NCI-H2171 (cell line): ENCODE measurements at places on chromosomes 5 and 9.

GRCh38 chr5:59178482-59178881, 595.6 kb downstream of the RAB3C start:
- DNase-seq: no peak

DNA sequence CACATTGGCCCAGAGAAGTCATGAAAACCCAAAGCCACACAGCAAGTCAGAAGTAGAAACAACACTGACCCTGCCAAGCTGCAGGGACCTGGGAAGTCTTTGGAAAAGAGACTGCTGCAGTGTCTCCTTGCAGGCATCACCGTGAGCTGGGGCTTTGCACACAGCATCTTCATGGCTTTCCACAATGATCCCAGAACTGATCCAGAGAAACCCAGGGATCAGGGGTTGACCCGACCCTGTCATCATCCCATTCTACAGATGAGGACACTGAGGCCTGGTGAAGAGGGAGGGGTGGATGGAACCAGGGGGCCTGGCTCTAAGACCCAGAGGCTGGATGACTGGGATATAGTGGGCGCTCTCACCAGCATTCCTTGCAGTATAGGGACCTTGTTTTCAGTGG, 4.3 kb upstream of the FAM78A start:
- no peak for DNase-seq

- DNase-seq: no peak
Measured at GRCh38 chr5:169695919-169696490, 58.9 kb downstream of the DOCK2 start.

DNA sequence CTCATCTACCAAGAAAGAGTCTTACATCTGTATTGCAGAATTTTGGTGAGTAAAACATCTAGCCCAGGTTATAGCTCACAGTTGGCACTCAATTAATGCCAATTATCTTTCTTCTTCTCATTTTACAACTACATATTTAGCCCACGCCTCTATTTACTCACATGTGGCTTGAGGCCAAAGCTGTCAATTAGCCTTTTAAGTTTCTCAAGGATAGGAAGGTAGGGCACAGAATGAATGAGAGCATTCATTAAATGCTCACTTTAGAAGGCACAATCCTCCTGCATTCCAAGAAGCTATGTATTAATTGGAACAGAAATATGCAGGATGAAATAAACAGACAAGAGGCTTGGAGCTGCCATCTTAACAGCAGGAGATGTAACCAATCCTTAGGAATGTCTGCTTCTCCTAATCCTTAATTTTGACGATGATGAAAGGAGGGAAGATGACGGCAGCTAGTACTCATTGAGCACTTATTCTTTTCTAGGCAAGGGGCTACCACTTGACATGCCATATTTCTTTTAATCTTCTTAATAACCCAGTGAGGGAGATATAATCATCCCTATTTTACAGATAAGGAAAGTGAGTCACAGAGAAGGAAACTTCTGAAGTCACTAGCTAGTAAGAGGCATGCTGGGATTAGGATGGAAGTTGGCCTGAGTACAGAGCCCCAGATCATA, 30.8 kb upstream of the PANK3 start:
- no peak for DNase-seq

GRCh38 chr5:98454407-98454806, 319.1 kb upstream of the RGMB start:
- DNase-seq: no peak

DNA sequence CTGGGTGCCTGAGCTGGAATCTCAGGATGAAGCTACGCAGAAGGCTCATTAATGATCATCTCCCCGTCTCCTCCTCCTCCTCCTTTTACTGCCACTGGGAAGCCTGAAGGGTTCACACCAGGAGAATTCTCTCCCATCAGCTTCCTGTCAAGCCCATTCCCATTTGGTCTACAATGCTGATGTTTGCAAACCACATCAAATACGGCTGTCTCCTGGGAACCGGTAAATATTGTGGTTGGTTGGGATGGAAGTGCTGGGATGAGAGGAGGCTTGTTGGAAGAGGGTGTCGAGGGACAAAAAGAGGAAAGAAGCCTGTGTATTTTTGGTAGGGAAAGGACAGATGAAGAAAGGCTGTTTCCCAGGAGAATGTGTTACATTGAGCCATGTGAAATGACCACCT, 13.2 kb upstream of the S1PR3 start:
- DNase-seq: no peak

GRCh38 chr9:137321726-137322361, 19.8 kb upstream of the NRARP start:
- no peak for DNase-seq

GRCh38 chr9:99114846-99115500, 10.1 kb downstream of the TGFBR1 start:
- DNase-seq: peak; percentile 43

GRCh38 chr5:35745193-35745592, 111.5 kb upstream of the IL7R start:
- DNase-seq: no peak

DNA sequence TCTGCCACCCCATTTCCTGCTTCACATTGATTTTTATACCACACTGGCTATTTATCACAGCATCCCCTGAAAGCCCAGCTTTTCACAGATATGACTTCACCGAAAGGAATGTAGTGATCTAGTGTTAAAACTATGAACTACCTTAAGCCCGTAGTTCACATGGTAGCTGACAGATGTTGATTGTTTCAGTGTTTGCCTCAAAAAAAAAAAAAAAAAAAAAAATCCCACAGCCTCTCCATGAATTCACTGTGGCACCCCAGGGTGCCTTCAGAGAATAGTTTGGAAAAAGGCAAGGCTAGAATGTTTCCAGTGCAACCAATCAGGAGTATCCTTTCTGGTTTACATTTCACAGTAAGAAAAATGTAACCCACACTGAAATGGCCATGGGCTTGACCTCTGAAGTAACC, 37.1 kb downstream of the GLIS3 start:
- peak; percentile 34 for DNase-seq

- peak; percentile 26 for DNase-seq
Measured at GRCh38 chr9:13278368-13279246, 885 bp downstream of the MPDZ start.

DNA sequence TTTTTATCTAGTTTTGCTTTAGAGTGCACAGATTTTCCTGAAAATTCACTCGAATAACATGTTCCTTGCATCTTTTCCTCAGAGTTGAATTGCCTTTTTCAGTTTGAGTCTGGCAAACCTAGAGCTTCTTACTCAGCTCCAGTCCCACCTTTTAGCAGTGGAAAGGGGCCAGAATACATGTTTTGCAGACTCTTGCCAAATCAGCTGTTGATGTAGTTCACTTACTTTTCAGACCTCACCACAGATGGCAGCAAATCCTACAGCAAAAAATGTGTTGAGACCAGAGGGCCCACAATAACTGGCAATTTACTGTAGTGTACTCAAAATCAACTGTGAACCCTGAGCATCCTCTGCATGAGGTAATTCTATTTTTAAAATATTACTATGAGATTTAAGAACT, 545.2 kb upstream of the ACO1 start:
- no peak for DNase-seq

GRCh38 chr9:107087222-107087621, 195.9 kb upstream of the RAD23B start:
- DNase-seq: no peak

- no peak for DNase-seq
Measured at GRCh38 chr5:111589316-111589715, 77.0 kb upstream of the STARD4 start.

DNA sequence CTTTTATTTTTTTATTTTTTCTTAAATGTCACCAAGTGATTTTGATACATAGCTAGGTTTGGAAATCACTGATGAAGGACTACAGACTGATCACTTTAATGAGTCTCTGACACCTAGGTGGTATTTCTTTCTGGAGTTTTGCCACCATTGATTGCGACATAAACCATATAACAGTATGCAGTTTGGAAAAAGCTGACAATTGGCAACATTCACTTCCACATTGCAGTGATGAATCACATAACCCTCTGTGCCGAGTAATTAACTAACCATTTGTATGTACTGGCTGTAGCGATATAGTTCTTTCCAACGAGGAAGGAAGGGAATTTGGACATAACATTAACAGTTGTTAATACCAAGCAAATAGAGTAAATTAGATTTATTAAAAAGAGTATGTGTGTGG, 222.9 kb upstream of the EFNA5 start:
- DNase-seq: no peak

DNA sequence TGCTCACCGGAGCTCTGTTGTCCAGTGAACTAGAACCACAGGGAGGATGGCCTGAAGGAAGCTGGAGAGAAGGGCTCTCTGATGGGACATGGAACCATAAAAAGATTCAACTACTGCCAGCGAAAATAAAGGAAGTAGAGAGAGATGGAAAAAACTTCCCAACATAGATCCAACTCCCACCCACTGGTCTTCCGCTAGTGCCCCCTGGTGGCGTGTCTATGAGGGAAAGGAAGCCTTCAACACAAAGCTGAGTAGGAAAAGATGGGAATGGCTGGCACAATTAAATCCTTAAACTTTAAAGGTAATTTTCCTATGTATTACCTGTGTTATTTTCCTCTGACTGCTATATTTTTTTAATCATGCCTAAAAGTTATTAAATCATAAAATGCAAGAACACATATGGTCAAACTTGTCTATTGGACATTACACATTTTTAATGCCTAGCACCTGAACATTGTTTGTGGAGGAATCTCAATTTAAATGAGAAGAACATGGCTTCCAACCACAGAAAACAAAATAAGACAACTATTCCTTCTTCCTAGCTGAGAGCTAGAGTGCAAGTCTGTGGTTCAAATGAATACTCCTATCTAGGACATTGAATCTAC, 51.5 kb downstream of the CEP120 start:
- no peak for DNase-seq

DNA sequence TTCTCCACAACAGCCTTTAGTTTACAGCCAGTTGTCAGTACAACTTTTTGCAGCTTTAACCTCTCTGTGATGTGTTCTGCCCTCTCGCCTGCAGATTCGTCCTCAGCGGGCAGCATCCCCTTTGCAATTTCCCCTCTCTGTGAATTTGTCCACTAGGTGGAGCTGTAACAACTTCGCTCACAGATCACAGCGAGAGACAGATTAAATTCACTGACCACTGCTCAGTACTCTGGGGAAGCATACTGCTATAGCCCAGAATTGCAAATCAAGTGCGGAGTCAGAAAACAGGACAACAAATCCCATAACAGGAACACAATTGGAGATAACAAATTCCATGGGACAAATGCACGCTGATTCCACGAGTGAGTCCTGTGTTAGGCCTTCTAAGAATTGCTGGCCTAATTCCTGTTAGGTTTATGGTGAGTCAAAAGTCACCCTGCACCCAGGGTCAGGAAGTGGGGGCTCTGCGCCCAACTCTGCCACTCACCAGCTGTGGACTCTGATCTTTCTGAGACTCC, 2124.9 kb downstream of the MAT2B start:
- peak; percentile 2 for DNase-seq

- DNase-seq: no peak
Measured at GRCh38 chr5:73445665-73446630, 2.6 kb downstream of the FOXD1 start.

DNA sequence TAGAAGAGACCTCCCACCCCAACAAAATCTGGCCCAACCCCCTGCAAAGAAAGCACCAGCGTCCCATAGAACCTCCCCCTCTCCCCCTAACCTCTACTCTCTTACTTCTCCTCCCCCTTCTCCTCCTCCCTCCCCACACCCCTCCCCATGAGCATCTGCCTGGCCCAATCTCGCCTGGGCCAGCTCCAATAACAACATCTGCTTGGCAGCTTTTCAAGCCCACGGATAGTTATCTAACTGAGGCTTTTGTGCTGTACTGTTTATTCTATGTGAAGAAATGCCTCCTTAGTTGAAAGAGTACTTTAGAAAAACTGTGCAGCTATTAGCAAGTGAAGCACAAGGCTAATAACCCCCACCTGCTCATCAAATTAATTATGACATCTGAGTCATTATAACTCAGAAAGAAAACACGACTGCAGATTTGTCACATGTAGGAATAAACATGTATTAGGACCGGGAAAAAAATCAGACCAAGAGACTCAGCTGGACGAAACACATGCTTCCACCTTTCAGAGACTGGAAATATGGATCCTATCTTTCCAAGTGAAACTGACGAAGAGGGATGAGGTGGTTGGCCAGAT, 42.8 kb downstream of the NFIB start:
- DNase-seq: peak; percentile 75

- no peak for DNase-seq
Measured at GRCh38 chr9:20557890-20558565, 64.3 kb downstream of the MLLT3 start.

DNA sequence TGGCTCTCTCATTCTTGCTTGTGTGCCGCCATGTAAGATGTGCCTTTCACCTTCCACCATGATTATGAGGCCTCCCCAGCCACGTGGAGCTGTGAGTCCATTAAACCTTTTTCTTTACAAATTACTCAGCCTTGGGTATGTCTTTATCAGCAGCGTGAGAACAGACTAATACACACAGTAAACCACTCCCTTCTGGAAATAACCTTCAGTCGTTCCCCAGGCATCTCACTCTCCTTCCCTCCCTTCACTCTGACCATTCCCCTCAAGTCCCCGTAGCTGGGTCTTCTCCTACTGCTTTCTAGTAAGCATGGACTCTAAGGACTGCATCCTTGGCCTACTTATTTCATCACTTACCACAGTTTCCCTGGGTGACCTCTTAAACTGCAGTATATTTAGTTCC, 493.9 kb downstream of the CCDC171 start:
- DNase-seq: no peak

- no peak for DNase-seq
Measured at GRCh38 chr9:15206903-15207696, 99.9 kb downstream of the TTC39B start.

- DNase-seq: no peak
Measured at GRCh38 chr5:119036101-119036762, 34.7 kb upstream of the DMXL1 start.

- no peak for DNase-seq
Measured at GRCh38 chr5:179488491-179488890, 61.9 kb upstream of the RUFY1 start.

DNA sequence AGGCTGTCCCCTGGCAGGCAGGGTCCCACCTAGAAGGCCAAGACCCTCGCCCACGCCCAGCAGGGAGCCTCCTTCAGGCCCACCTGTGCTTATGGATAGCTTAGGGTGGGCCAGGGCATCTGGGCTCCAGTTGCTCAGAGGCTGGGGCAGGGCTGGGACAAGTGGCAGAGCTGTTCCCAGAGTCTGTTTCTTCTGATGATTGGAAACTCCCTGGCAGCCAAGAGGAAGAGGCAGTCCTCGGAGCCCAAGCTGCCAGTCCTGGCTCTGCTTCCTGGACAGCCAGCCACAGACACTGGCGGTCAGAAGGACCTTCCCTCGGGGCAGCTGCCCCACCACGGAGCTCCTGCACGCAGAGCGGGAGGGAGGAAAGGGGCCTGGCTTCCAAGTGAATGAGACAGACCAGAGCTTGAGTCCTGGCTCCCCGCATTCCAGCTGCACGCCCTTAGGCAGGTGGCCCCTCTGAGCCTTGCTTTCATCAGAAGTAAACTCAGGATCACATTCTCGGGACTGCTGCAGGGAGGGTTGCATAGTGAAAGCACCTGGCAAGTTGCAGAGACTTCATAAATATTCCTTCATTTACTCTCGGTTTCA, 37.9 kb upstream of the GABRP start:
- DNase-seq: no peak
